RWPE1 (cell line): ENCODE measurements at places on chromosomes 3 and 15.

- DNase-seq = no peak
These were observed 30.0 kb downstream of the FILIP1L start for GRCh38 chr3:100084100-100084806.

DNA sequence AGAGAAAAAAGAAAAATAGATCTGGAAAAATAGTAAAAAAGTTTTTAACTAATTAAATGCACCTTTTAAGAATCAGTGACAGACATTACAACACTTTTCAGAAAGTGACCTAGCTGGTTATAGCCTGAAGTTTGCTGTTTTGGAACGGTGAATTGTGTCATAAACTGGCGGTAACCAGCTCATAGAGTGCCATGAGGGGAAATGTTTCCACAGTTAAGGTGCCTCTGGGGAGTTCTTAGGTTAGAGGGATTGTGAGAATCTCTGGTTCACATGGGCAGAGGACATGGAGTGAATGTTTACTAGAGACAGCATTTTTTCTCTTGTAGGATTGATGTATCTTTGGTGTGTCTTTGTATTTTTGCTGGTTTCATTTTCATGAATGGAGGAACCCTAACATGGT is 2.8 kb downstream of the TBC1D23 start:
- no peak for DNase-seq

DNA sequence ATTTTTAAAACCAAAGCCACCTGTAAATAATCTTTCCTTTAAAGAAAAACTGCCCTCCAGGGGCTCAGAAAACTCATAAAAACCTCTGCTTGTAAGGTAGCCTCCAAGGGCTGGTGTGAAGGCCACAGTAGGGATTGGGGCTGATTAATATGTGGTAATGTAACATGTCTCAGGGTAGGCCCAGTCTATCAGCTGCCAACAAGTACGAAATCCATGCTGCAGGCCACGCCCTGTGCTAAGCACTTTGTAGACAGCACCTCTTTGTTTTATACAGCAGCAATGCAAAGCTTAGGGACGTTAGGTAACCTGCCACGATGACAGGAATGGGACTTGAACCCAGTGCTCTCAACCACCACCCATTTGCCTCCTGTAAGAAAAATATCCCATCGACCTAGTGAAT is 65.6 kb upstream of the PRICKLE2 start:
- DNase-seq = peak; percentile 37

DNA sequence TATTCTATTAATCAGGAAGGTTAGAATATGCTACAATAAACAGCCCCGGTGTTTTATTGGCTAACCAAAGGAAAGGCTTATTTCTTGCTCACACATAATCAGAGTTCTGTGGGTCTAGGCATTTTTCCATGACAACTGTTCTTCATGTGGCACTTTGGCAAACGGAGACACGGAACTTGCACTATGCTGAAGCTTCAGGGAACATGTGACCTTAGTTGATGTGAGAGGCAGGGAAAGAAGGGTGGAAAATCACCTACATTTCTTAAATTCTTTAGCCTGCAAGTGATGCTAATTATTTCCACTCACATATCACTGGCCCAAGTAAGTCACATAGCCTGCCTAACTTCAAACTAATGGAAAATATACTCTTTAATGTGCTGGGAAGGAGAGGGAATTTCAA is 344.6 kb downstream of the SV2B start:
- no peak for DNase-seq

DNA sequence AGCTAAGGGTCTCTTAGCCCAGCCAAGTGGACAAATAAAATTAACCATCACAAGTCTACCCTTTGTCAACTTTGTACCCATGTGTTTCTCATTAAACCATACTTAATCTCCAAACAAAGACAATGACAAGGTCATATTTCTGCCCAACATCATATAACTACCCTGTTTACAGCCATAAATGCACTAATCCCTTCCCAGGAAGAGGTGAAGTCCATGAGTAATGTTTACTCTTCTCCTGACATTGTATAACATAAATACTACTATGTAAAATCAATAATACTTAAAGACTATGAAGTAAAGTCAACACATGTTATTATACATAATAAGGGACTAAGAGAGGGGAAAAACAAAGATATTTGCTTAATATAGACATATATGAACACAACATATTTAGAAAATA is 38.5 kb upstream of the FAN1 start:
- DNase-seq = no peak

- DNase-seq = no peak
These were observed 10.5 kb upstream of the CCK start for GRCh38 chr3:42276141-42277132.

DNA sequence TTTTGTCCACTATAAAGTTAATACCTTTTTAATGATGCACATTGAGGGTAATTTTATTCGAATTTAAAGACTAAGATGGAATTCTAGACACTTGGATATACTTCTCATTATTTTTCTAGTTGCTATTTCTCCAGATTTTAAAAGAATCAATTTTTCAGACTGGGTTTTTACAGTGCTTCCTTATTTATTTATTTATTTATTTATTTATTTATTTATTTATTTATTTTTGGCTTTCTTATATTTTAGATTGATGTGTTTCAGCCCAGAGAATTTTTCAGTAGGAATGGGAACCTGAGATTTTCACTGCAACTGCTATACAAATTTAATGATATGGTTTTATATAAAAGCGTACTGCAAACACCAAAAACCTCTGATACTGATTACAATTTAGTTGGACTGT is 448.7 kb downstream of the ZPLD1 start:
- no peak for DNase-seq

DNA sequence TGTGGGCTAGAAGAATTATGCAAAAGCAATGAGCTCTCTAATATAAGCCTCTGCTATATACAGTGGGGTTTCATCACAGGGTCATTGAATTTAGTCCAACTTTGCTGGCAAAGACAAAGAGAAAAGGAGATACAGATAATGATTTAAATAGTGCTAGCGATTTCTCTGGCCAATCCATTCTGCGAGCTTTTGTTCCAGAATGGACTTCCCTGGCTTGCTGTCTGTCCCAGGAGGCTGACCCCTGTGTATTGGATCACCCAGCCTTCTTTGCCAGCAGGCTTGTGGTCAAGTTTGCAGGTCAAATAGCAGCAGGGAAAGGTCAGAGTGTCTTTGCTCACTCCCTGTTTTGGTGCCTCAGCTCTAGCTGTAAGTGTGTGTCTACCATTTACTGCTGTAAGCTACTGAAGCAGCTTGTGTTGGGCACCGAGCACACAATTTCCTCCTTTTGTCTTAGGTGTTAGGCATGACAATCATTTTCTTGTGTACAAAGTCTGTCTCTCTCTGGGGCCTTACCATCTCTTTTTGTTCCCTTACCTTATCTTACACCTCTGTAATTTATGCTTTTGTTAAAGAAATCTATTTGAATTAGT is 55.7 kb downstream of the UNC13C start:
- DNase-seq = no peak

DNA sequence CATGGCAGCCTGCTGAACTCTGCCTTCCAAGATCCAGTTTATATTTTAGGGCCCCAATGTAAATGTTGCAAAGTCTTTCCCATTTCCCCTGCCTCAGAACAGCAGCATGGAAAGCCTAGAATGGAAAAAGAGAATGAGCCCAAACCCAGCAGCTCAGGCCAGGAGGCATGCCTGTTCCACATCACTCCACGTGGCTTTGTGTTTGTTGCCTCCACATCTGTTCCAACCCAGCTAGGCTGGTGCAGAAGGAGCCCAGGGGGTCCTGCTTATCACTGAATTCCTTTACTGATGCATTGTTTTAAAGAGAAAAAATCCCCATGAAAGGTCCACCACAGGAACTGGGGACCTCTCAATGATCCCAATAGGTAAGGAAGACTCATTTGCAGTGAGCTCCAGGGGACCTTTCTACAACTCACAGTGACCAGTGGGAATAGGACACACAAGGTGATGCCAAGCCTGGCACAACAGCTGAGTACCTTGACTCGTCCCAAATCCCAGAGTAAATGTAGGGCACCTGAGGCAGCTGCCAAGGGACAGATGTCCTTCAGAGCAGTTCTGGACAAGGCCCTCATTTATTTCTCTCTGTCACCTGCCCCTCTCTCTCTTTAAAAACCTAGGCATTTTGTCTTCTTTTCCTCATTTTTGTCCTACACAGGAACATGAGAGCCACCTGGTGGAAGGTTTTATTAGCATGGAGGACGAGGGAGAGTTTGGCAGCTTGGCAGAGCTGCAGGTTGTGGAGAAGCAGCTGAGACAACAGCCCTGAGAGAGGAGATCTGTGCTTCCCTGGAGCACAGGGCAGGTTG is 41.7 kb upstream of the ADAMTS17 start:
- peak; percentile 46 for DNase-seq

- no peak for DNase-seq
These were observed 220.8 kb upstream of the ATP10A start for GRCh38 chr15:26083896-26084295.

DNA sequence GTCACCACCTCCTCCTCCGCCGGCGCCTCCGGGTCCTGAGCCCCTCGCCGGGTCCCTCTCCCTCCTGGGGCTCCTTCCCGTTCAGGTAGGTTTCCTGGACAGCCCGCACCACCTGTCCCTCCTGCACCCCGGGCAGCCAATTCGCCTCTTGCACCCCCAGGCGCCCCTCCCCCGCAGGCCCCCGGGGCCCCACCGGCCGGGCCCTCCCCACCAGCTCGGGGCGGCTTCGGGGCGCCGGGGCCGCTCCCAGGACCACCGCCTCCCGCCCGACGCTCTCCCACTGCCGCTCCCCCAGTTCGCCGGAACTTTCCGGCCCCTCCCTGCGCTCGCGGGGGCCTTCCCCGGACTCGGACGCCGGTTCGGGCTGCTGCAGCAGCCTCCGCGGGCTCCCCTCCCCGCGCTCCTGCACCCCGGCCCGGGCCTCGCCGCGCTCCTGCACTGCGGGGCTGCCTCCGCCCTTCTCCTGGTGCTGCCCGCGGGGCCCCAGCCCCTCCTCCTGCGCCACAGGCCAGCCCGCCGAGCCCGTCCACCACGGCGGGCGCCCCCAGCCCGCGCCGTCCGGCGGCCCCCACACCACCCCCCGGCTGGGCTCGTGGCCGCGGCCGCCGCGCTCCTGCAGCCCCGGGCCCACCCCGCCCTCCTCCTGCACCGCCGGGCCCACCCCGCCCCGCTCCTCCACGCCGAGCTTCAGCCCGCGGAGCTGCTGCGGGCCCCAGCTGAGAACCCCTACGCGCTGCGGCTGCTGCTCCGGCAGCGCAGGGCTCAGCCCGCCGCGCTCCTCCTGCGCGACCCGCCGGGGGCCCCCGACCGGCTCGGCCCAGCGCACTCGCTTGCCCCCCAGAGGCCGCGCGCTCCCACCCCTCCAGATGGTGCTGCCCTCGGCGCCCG is 587 bp upstream of the TNK2 start:
- no peak for DNase-seq

GRCh38 chr3:5214352-5214751 is 26.8 kb downstream of the EDEM1 start:
- no peak for DNase-seq

DNA sequence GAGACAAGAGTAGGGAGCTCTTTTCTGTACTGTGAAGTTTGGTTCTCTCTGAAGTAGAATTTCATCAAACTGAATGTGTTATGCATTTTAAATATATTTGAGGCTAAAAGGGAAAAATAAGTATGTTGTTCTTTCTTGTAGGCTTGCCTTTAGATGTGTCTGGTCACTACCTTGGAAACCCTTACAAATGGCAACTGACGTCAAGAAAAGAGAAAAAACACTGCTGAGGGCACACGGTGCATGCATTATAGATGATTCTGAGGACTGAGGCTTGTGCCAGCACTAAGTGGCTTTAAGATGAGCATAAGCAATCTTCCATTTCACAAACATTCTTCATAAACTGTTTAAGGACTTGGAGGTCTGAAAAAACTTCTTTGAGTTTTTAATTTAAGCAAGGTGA is 31.1 kb upstream of the ACTL6A start:
- DNase-seq = no peak

- DNase-seq = no peak
These were observed 103.1 kb downstream of the ABHD5 start for GRCh38 chr3:43793648-43794372.

DNA sequence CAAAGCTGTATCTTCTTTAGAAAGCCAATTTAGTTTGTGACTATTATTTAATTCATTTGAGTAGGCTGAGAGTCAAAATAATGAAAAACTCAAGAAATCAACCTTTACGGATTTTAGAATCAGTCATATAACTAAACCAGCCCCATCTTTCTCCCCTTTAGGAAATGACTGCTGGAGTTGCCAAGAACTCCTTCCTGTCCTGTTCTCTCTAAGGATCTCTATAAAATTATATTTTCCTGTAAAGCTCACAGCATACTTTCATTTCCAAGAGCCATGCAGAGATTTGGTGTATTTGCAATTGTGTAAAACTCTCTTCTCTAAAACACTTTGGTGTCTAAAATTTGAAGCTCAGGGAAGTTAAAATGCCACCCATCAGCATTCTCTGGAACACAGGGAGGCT is 323.4 kb upstream of the GBE1 start:
- no peak for DNase-seq

GRCh38 chr3:111324151-111324550 is 217.8 kb upstream of the CD96 start:
- DNase-seq = no peak

DNA sequence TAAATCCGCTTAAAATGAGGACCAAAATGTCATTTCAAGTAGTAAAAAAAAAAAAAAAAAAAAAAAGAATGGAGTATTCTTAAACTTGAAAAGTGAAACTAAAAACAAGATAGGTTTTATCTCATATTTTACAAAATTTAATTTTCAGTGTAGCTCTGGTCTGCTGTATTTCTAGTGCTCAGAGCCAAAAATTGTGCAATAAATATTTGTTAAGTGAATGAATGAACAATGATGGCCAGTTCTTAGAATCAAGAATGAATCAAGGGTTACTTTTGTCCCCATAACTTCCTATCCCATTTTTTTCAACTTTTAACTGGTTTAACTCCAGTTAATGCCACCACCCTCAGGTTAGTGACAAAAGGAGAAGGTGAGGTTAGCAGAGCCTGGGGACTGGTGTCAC is 214.4 kb downstream of the ABHD5 start:
- no peak for DNase-seq

DNA sequence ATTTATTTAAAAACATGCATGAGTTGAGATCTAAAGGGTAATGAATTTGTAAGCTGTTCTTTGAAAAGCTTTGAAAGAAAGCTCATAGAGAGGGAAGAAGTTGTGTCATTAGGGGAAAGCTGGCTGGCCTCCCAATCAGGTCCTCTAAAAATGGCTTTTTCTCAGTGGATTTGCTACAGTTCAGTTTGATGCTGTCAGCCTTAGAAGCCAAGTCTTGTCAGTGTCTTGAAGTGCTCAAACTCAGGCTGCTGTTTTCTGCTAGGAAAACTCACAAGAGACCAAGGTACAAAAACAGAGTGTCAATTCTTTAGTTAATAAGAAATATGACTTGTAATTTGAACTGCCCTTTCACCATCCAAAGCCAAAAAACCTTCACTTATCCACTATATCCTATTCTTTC is 243.8 kb downstream of the OTOL1 start:
- DNase-seq = no peak

DNA sequence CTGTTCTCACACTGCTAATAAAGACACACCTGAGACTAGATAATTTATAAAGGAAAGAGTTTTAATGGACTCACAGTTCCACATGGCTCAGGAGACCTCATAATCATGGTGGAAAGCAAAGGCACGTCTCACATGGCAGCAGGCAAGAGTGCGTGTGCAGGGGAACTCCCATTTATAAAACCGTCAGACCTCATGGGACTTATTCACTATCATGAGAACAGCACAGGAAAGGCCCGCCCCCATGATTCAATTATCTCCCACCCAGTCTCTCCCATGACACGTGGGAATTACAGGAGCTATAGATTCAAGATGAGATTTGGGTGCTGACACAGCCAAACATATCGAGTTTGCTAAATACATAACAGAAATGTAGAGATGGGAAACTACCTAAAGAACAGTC is 39.5 kb upstream of the DGKG start:
- DNase-seq = no peak
